ENCODE measurements at places on chromosomes 12 and 14.

GRCh38 chr12:6263931-6264330 lies 46.6 kb upstream of the PLEKHG6 start:
- no peak for DNase-seq

DNA sequence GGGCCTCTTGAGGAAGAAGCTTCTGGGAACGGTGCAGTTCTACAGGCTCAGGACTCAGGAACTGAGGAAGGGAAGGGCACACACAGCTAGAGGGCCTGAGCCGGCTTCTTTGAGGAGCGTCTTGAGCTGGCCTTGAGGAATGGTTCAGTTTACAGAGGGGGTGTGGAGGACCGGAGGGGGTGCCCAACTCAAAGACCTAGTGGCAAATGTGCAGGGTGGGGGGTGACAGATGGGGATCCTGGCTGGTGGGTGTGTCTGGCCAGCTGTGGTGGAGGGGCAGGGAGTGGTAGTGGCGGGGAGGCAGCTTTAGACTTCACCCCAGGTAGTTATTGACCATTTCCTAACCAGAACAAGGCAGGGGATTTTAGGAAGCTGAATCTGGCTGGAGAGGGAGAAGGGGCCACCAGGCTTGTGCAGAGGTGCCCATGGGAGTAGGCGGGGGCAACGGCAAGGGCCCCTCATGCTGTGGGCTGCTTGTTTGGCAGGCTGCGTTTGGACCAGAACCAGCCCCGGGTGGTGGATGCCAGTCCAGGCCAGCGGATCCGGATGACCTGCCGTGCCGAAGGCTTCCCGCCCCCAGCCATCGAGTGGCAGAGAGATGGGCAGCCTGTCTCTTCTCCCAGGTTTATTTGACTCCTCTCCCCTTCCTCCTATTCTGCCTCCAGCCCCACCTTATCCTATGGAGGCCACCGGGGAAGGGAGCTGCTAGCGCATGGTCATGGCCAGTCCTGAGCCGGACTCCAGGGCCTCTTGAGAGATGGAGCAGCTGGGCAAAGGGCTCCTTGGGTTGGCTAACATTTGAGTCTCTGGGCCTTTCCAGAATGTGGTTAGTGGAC lies 27.8 kb downstream of the PAPLN start:
- DNase-seq, result no peak

DNA sequence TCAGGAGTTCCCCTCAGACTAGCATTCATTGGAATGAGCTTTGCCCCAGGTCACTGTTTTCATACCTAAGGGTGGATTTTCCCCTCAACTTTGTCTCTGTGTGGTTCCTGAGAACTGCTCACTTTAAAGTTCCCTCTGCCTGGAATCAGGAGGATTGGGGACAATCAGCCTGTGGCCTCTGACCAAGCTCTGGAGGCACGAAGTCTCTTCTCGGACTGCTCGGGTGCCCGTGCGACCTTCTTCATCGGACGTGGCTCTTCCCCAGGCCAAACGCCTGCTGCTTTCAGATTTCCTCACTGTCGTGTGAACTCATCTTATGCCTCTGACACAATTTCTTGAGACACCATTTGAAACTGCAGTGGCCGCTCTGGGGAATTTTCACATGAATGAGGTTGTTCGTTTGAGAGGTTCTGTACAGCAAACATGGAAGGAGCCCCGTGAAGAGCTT lies 153.7 kb upstream of the PZP start:
- DNase-seq, result peak; percentile 13

DNA sequence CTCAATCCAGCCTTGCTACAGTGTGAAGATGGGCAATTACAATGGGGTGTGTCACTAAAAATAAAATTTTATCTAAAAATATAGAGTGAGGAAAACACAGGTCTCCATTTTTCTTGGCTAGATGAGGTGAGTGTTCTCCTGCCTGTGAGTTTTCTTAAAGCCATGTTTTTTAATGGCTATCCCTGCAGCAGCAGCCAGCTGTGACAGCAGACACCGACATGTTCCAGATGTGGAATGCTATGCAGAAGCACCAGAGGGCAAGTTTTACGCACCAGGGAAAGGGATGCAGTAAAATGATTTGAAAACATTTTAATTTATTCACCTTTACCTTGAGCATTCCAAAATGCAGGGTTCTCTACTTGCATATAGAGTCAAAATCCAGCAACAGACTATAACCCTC lies 577.0 kb upstream of the STXBP6 start:
- no peak for DNase-seq

DNA sequence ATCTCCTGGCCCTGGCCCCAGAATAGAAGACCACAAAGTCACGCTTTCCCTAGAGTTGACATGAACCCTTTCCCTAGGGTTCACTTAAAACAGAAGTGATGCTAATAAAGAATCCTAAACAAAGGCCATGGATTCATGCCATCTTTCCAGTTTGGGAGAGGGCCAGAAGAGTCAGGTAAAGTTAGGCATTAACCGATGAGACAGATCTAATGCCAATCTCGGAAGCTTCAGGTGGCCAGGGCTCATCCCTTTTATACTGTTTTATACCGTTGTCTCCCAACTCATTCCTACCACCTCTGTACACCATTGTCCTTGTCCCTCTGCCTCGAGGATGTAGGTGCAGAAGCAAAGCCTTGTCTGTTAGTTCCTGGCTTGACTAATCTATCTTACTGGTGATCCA lies 22.8 kb upstream of the ACTR10 start:
- DNase-seq, result no peak

- DNase-seq, result no peak
Measured at GRCh38 chr12:52057638-52058576, 6.7 kb downstream of the NR4A1 start.

DNA sequence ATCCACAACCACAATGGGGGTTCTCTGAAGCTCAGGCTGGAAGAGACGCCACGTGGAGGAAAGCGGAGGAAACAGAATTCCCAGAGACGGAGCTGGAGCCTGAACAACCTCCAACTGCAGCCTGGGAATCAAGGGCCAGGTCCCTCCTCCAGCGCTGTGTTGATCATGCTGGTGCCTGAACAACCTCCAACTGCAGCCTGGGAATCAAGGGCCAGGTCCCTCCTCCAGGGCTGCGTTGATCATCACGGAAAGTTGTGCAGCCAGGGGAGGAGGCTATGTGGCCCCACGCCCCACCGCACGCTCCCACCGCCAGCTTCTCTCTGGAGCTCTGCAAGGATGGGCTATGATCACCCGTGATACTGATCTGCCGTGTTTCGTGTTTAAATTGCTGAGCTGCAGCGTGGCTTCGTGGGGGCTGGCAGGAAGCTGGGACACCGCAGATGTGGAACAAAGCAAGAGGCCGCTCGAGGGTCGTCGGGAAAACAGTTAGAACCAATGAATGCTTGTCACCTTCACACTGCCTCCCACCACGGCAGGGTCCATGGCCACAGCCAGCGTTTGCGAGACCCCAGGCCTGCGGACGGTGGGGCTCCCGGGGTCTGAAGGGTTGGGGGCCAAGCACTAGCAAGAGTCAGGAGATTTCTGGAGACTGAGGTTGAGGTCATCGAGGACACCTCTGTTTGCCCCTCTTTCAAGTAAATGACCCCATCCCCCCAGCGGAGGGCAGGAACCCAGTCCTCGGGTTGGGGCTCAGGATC lies 51.8 kb upstream of the FBRSL1 start:
- peak; percentile 39 for DNase-seq

DNA sequence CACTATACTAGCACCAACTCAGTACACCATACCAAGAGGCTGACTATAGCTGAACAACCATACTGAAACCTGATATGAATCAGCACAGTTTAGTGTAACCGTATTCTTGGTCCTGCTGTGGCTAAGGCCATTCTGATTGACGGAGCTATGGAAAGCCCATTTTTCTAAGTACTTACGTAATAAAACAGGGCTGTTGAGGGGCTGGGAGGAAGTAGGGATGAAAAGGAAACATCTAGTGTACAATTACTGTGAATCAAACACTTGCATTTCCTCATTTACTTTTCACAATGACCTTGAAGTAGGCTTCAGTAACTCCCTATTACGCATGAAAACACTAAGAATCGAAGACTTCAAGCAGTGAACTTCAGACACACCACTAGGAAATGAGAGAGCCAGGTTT lies 198.2 kb downstream of the BTG1 start:
- DNase-seq, result no peak

- peak; percentile 46 for DNase-seq
Measured at GRCh38 chr12:70645494-70646317, 8.5 kb upstream of the PTPRB start.

DNA sequence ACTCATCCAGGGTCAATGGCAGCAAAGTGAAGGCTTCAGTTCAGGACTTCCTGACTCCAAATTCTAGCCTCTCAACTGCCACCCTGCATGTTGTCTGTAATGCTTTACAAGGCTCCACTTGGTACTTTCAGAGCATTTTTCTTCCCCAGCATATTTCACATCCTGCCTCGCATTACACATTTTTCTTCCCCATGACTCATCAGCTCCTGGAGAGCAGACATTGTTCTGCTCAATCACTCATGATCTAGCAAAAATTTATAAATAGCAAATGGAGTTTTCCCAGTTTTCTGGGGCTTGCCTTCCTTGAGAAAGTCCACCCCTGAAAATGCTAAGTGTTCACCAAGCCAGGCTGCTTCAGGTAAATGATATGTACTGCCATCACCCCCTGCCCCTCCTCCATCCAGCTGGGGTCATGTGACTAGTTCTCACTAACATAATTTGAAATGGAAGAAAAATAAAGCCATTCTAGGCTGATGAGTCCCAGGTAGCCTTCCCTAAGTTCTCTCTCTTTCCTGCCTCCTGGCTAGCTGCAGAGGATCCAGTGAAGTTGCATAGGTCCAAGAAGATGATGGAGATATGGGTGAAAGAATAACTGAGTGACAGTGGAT lies 69.4 kb downstream of the ARMH4 start:
- no peak for DNase-seq
